ENCODE measurements at places on chromosomes 2 and 18.

- DNase-seq = no peak
Observed at GRCh38 chr2:48531141-48531648, 1.2 kb downstream of the STON1 start.

DNA sequence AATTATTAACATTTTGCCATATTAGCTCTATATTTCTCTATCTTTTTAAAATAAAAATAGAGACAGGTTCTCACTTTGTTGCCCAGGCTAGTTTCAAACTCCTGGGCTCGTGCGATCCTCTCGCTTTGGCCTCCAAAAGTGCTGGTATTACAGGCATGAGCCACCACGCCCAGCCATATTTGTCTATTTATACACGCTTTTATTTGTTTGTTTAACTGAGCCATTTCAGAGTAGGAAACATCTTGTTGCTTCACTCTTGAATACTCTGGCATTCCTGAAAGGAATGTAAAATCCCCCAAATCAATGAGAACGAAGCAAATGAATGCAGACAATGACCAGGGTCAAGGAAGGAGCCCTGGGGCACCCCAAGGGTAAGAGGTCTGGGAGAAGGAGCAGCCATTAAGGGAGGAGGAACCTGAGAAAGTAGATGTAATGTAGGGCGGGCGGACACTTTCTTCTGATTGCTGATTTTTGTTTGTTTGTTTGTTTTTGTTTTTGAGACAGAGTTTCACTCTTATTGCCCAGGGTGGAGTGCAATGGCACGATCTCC lies 31.7 kb upstream of the RAB1A start:
- no peak for DNase-seq

DNA sequence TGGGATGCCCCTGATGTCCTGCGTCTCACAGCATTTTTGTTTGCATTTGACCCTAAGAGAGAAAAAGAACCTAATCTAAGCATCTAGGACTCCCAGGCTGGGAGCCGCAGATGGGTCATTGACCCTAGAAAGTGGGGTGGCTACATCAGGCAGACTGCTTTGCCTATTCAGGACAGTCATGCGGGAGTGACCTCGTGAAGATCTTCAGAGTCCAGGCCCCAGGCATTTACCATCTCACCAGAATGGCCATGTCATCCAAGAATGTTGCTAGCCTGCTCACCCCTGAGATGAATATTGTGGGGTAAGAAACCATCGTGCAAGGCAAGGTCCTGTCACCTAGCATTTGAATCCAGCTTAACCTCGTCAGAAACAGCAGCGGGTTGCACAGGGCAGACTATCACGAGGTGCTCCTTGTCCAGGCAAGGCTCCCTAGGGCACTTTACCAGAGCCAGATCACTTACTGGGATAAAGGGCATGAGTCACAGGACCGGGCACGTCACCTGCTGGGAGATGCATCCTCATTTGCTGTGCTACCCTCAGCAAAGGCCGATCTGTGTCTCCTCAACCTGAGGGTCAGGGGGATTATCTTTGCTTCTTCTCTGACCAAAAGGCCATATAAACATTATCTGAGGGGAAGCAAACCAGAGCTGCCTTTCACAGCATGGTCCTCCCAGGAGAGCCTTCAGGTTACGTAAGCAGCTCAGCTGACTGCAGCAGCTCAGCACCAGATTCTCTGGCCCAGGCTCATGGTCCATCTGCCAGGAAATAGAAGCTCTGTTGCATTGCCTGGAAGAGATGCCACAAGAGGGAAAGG lies 162.3 kb downstream of the ACKR3 start:
- DNase-seq = no peak

- DNase-seq = no peak
Observed at GRCh38 chr2:99605036-99605435, 115.2 kb upstream of the REV1 start.

DNA sequence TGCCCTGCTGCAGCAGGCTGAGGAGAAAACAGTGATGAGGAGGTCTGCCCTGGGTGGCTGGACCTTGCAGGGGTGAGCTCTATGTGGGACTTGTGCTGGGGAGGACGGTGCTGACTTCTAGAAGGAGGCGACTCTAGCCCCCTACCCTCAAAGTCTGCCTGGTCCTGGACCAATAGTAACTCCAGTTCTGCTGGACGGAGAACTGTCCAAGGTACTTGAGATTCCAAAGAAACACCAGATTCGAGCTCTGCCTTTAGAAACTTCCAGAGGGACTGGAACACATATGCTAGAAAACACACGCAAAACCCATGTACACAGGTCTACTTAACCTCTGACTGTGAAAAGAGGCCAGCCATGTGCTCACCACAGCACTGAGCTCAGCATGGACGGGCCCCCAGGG lies 260.6 kb downstream of the TWIST2 start:
- no peak for DNase-seq

GRCh38 chr2:188159484-188159883 lies 132.2 kb upstream of the GULP1 start:
- DNase-seq = no peak

- no peak for DNase-seq
Observed at GRCh38 chr2:33212151-33212550, 264.3 kb upstream of the RASGRP3 start.

DNA sequence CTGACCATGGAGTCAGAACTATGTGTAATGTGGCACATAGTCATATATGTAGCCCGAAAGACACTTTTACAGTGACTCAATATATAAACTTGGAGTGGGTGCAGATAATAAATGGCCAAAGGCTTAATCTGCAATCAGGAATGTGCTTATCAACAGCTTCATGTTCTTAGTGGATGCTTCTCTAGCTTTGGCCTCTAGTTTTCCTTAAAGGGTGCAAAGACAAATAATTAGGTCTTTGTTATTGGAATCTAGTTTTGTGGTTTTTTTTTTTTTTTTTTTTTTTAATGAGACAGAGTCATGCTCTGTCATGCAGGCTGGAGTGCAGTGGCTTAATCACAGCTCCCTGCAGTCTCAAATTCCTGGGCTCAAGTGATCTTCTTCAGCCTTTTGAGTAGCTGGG lies 625.6 kb downstream of the EPHA4 start:
- no peak for DNase-seq

DNA sequence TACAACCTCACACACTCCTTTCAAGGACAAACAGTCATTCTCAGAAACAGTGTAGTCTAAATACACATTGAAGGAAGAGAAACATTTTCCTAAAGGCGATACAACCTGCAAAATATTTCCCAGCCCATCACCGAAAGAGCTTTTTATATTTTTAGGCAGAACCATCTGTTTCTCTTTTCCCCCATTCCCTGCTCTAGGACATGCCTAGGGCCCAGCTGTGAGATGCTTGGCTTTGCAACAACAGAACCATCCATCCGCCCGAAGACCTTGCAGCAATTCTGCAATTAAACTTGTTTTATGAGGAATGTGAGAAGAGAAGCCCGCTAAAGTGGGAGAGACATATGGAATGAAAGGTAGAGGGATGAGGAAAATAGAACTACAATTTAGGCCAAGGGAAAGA lies 105.6 kb upstream of the RFX8 start:
- no peak for DNase-seq

DNA sequence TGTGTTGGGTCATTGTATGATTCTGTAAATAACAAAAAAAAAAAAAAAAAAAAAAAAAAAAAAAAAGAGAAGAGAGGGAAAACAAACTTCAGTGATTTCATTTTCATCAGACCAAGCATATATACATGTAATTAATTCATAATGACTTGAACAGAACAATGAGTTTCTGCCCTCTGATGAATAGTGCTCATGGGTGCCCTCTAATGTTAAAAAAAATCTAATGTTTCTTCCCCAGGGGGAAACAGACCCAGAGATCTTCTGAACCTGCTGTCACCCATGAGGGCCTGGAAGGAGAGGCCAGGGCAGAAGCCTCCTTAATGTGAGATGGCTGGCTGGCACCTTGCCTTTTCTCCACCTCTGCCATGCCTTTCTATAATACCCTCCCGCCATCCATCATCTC lies 289.2 kb downstream of the ZNF521 start:
- DNase-seq = no peak

- DNase-seq = no peak
Observed at GRCh38 chr2:241834527-241835210, 24.0 kb downstream of the PDCD1 start.

GRCh38 chr2:133266926-133267590 lies 301.2 kb downstream of the NCKAP5 start:
- no peak for DNase-seq

DNA sequence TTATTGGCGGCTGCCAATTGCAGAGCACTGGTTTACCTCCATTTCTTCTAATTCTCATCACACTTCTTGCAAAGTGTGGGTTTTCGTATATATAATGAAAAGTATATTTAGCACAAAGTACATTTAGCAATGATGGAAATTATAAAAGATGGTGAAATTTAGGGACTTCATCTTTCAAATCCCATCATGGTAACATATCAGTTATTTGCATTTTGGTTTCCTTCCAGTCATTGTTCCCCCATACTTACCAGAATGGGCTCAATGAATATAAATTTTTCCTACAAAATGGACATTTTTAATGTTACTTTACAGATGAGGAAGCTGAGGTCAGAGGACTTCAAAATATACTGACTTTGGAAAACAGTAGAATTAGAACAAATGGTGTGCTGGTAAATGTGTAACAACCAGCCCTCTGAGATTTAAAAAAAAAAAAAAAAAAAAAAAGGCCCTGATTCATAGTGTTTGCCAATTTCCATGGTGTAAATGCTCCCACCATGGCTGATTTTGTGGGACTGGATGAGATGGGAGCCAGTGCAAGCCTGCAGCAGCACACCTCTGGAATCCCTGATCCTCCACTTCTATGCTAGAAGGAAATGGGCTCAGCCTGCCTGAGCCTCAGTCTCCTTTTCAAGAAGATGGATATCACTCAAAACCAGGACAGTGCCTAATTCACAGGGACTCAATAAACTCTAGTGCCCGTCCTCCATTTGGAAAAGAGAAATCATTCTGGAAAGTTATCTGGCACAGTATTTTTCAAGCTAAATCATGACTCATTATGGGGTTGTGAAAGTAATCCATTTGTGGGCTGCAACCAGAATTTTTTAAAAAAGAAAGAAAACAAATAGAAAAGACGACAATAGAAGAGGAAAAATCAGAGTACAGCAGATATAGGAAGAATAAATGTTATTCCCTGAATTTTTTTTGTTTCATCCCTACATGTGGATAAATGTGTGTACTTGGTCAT lies 34.0 kb downstream of the LBH start:
- no peak for DNase-seq

- DNase-seq = no peak
Observed at GRCh38 chr2:28835781-28836180, 25.1 kb downstream of the SPDYA start.

- DNase-seq = no peak
Observed at GRCh38 chr2:221571551-221572218, 419 bp downstream of the EPHA4 start.

- no peak for DNase-seq
Observed at GRCh38 chr18:56988022-56988421, 158.9 kb upstream of the BOD1L2 start.

DNA sequence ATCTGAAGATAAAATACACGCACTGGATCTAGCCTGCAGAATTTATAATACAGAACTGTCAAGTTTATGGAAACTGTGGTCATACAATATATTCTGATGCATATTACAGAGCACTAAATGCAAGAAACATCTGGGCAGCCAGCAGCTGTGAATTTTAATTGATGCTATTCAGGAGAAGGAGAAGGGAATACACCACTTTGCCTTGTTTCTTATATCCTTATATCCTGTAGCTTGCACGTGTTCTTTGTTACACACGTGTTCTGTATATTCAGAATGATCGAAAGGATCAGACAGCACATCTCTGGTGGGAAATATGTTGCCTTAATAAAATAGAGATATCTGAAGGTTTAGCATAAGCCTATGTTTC lies 335.8 kb downstream of the AGPS start:
- DNase-seq = no peak

GRCh38 chr2:126643972-126644371 lies 12.0 kb upstream of the GYPC start:
- DNase-seq = no peak

- no peak for DNase-seq
Observed at GRCh38 chr2:10220045-10220901, 82.4 kb upstream of the HPCAL1 start.

DNA sequence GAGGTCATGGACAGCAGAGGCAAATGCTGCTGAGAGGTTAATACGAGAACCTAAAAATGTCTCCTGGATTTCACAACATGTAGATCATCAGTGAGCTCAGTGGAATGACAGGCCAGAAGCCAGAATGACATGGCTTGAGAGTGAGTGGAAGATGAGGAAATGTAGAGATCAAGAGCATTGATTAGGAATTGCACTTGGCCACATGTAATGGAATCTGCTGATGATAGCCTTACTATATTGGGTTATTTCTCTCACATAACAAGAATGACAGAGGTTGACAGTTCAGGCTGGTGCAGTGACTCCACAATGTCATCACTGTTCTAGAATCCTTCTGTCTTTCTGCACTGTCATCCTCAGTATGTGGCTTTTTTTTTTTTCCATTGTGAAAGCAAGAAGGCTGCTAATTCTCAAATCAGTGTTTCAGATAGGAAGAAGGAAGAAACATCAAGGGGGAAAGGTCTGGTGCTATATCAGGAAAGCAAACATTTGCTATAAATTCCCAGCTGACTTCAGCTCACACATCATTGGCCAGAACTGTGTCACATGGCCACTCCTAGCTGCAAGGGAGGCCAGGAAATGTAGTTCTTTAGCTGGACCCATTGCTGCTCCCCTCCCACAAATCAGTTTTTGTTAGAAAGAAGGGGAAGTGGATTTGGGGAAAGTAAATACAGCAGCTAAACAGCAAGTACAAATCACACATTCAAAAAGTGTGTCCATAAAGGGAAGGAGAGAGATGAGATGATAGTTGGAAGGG lies 127.2 kb downstream of the FAM161A start:
- no peak for DNase-seq

DNA sequence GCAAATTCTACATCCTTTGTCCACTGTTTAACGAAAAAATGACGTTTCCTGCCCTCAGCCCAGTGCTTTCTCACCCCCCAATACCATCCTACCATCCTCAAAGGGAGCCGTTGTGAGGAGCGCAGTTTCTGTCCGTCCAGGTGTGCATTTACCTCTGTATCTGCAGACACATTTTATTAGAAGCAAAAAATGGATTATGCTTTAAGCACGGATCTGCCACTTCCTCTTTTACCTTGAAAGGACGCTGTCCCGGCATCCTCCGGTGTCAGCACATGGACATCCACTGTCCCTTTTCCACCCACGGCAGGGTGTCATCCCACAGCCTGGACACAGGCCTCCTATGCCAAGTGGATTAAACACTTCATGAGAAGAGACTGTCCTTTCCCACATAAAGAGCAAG lies 7.2 kb upstream of the MAL start:
- no peak for DNase-seq

- no peak for DNase-seq
Observed at GRCh38 chr2:127428057-127428814, 10.0 kb downstream of the PROC start.

GRCh38 chr2:156158808-156159207 lies 173.7 kb downstream of the NR4A2 start:
- no peak for DNase-seq

DNA sequence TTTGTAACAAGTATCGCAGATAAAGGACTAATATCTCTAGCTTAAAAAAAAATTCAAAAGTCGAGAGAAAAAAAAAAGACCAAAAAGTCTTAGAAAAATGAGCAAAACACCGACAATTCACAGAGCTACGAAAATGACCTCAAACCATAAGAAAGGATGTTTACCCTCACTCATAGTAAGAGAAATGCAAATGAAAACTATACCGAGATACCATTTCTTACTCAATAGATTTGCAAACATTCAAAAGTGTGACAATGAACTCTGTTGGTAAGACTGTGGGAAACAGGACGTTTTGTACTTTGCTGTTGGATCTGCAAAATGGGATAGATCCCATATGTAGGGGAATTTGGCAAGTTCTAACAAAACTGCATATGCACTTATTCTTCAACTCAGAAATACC lies 39.9 kb upstream of the LDAH start:
- no peak for DNase-seq
